Hair follicular keratinocyte (primary cell): ENCODE measurements at places on chromosomes 3 and 15. TPM values are rescaled to one million over a fixed set of nuclear protein-coding genes. Genes with fewer than 3 reads are reported as not detected.

The FBXL2 gene
- 12.8 and 19.5 TPM in 2 replicates for total RNA-seq

The CISH gene
- total RNA-seq, result 5.1 and 6.6 TPM in 2 replicates

The BFSP2 gene
- total RNA-seq, result not detected in 2 replicates

The PPM1L gene
- 0.31 and 0.42 TPM in 2 replicates for total RNA-seq

The CHDH gene
- total RNA-seq, result 0.04 and 0.08 TPM in 2 replicates

The GPR171 gene
- total RNA-seq, result not detected in 2 replicates

The ZPLD1 gene
- total RNA-seq, result 0.72 and 4.1 TPM in 2 replicates

The GCNT3 gene
- 0.16 TPM in 1 of 2 replicates, not detected in the other for total RNA-seq

The CFAP20DC gene
- 7.3 and 10.0 TPM in 2 replicates for total RNA-seq

The PLSCR5 gene
- total RNA-seq, result not detected in 2 replicates

The PLCH1 gene
- not detected in 2 replicates for total RNA-seq

The SCAANT1 gene
- total RNA-seq, result not detected in 2 replicates

The CCR3 gene
- not detected in 2 replicates for total RNA-seq

The CCNB2 gene
- 33.3 and 95.3 TPM in 2 replicates for total RNA-seq

The GOLGA8S gene
- not detected in 2 replicates for total RNA-seq

The TGM5 gene
- 0.16 TPM in 1 of 2 replicates, not detected in the other for total RNA-seq

The GOLGA6L4 gene
- total RNA-seq, result 0.23 and 1.6 TPM in 2 replicates

The SECISBP2L gene
- total RNA-seq, result 6.0 and 9.7 TPM in 2 replicates

The HRG gene
- 0.11 TPM in 1 of 2 replicates, not detected in the other for total RNA-seq

The TMEM266 gene
- not detected in 2 replicates for total RNA-seq
